ENCODE measurements at places on chromosomes 4 and X. TPM values are rescaled to one million over a fixed set of nuclear protein-coding genes. Genes with fewer than 3 reads are reported as not detected.
A peak's percentile ranks its signal among the peaks of the same experiment; 100 is the strongest.

- peak; percentile 72 for DNase-seq
Observed at GRCh38 chrX:119475389-119476101, 7.3 kb downstream of the SLC25A5 start.

Gene RTL3
- 0.18 TPM for polyA plus RNA-seq

DNA sequence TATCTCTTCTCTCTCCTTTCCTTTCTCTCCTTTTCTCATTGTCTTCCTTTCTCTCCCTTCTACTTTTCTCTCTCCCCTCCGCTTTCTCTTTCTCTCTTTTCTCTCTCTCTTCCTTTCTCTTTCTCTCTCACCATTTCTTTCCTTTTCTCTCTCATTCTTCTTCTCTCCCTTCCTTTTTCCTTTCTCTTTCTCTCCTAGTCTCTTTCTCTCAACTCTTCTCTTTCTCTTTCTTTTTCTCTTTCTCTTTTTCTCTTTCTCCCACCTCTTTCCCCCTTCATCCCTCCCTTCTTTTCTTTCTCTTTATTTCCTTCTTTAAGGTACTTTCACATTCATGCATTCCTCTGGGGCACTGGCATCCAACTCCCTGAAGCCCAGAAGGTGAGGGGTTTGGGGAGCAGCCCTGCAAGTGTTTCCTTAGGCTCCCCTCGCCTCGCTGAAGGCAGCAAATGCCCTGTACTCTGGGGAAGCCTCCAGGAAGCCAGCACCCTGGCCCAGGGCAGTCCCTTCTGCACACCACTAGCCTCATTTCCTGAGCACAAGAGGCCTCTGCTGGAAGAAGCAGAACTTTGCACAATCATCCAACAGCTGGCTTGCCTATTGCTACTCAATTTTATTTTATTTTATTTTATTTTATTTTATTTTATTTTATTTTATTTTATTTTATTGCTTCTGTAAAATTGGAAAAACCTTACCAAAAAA lies 124.2 kb downstream of the NFKB1 start:
- peak; percentile 66 for DNase-seq

DNA sequence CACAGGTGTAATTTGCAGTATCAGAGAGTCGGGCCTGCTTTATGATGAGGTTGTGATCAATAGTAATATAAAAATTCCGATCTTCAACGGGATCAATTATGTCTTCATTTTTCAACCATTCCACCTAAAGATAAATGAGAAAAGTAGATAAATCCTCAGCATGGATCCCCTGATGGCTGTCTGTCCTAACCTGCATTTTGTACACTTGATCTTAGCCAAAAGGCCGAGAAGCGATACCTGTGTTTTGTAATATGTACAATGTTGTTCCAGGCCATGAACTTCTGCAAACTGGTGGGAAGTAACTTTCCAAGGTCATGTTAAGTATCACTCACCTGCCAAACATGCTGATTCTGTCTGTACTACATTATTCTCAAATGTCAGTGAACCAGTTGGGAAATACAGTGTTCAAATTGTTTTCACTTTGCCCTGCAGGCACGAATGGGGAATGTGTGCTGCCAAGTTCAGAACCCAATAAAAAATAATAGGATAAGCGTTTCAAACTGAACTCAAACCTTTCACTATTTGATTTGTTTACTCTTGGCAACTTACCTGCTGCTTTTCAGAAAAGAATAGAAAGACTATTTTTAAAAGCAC lies 298.1 kb downstream of the UNC5C start:
- no peak for DNase-seq

DNA sequence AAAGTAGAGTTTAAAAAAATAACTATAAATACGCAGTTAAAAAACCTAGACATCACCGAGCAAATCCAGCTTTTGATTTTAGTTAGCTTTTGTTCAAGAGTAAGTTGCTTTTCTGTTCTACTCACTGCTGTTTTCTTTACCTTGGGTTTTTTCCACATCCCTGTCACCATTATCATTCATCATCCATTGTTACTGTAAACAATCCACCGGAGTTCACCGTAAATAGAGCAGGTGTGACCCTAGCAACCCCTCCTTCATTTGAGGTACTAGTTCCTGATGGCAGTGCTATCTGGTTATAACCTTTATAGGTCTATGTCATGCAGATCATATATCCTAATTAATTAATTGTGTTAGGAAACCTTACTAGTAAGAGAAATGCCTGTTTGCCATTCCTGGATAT lies 43.0 kb upstream of the TEX13D start:
- DNase-seq = no peak

DNA sequence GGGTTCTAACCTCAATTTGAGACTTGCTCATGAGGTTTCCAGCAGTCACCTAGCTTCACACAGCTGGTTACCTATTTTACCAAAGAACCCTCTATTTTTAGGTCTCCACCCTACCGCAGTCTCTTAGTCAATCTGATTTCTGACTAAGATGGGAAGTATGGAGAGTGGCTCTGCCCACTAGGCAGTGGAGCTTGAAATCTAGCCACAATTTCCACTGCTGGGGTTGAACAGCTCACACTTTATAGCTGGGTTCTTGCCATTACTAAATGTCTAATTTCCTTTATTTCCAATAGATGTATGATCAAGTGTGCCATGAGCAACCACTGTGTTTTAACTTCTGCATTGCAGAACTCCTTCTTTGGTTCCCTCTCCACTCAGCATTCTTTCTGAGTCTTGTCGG lies 43.1 kb downstream of the GASK1B start:
- DNase-seq = peak; percentile 67

Gene NEK1
- polyA plus RNA-seq = 14.3 TPM

DNA sequence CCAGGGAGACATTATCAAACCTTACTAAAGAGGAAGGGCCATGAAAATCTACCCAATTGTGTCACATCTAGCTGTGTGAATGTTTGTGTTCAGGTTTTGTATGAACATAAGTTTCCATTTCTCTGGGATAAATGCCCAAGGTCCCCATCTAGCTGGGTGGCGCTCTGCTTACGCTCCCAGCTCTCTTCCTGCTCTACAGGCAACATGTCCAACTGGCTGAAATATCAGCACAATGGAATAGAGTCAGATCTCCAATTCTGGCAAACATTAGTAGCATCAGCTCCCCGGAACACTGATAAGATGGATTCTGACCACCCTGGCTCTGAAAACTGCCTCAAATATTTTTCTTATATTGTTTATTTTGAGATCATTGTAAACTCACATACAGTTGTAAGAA lies 74.8 kb downstream of the IRF2 start:
- no peak for DNase-seq

- DNase-seq = no peak
Observed at GRCh38 chrX:124862301-124862700, 457.4 kb upstream of the TEX13C start.

DNA sequence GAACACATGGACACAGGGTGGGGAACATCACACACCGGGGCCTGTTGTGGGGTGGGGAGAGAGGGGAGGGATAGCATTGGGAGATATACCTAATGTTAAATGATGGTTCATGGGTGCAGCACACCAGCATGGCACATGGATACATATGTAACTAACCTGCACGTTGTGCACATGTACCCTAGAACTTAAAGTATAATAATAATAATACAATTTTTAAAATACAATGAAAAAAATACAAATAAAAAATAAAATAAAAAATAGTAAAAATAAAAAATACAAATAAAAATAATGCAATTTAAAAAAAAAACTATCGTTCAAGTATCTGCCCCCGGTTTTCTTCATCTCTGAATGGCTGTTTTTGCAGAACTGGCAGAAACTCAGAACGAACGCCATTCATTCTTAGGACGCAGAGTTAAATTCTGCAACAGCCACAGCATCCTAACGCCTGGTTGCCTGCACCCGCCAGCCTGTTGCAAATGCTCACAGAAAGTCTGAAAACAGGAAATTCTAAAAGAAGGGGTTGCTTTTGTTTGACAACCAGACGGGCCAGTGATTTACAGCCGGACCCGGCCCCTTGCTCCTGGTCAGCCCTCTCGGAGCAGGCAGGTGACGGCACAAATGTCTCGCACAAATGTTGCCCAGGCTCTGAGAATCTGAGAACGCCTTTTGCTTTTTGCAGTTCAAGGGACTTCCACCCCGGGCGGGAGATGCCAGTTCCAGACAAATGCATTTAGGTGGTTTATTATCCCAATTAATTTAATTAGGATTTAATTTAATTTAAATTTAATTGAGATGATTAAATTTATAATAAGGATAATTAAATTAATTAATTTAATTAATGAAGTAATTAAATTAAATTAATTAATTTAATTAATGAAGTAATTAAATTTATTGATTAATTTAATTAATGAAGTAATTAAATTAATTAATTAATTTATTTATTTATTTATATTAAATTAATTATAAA lies 47.8 kb downstream of the CRLF2 start:
- peak; percentile 24 for DNase-seq

GRCh38 chr4:174318829-174319764 lies 35.4 kb downstream of the CEP44 start:
- DNase-seq = peak; percentile 50

Gene PFKFB1
- not detected for polyA plus RNA-seq

DNA sequence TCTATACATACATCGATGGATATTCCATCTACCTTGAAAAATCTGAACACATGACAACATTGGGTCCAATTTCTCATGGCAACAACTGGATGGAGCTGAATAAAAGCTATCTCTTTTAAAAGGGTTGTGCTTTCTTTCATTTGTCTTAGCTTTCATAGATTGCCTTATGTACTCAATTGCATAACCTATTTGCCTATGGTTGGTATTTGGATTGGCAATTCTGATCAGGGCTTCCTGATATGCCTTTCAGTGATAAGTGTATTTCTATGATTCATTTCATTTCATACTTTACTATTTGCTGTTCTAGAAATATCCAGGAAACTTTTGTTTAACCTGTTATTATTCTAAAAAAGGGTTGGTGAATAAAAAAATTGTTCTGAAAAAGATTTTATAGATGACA lies 509.9 kb downstream of the GRXCR1 start:
- no peak for DNase-seq

DNA sequence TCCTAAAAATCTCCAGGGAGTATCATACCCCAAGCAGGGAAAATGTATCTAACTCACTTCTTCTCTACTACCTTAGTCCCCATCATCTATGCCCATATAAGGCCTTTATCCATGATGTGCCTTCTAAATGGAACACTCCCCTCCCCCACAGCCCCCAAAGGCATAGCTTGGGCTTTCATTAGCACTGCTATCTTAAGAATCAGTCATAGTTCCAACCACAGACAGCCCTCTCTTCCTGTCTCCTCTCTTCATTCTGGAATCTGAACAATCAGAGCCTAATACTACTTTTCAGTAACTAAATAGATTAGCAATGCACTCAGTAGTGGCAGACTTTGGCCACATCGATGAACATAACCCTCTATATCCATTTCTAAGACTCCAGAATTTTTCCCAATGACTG lies 313.2 kb upstream of the DKK2 start:
- peak; percentile 10 for DNase-seq

Gene RBMXL3
- polyA plus RNA-seq = not detected

- no peak for DNase-seq
Observed at GRCh38 chr4:42712854-42713253, 55.9 kb upstream of the ATP8A1 start.

Gene PDZD11
- polyA plus RNA-seq = 116 TPM

DNA sequence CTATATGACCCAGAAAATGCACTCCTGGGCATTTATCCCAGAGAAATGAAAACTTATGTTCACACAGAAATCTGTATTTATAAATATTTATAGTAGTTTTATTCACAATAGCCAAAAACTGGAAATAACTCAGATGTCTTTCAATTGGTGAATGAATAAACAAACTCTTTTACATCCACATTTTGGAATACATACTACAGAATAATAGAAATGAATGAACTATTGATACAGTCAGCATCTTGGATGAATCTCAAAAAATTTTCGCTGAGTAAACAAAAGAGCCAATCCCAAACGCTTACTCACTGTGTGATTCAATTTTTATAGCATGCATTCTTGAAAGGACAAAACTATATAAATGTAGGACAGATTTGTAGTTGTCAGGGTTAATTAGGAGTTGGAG lies 75.1 kb upstream of the HTR2C start:
- DNase-seq = peak; percentile 2

- DNase-seq = no peak
Observed at GRCh38 chrX:72142094-72142793, 10.5 kb upstream of the RTL5 start.

DNA sequence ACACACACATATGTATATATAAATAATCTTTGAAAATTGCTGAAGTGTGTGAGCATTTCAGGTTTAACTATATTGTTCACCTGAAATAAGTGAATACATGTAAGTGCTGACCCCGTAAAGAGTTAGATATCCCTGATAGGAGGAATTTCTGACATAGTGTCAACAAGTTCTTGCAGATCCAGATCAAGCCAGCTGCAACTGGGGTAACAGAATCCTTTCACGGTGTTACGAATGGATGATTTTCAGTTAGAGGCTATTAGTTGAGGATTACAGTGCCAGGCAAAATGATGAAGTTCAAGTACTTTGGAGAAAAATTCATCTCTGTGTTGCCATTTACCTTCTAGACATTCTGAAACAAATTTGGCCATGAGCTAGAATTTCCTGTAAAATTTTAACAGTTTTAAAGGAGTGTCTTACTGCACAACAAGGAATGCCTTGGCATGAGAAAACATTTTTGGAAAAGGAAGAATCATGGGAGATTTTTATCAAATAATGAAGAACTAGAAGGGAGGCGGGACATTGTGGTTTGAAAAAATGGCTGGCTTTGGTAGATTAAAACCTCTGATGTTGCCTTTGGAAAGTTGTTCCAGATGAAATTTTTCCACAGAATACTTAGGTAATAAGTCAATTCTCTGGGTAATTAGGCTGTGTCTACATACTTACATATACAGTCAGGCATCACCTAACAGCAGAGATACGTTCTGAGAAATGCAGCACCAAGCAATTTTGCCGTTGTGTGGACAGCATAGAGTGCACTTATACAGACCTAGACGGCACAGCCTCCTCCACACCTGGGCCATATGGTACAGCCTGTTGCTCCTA lies 84.4 kb upstream of the FAT1 start:
- DNase-seq = peak; percentile 66

Gene GLA
- polyA plus RNA-seq = 20.4 TPM

Gene CDX4
- polyA plus RNA-seq = not detected

Gene HTN3
- not detected for polyA plus RNA-seq

GRCh38 chr4:103754844-103755243 lies 35.1 kb upstream of the TACR3 start:
- DNase-seq = peak; percentile 13

Gene WAS
- not detected for polyA plus RNA-seq

GRCh38 chr4:153468587-153468986 lies 2.4 kb downstream of the TMEM131L start:
- no peak for DNase-seq

GRCh38 chr4:146916479-146917076 lies 29.1 kb downstream of the TTC29 start:
- DNase-seq = peak; percentile 62

Data from GM23248 (cell line).